AG09319 (cell line): ENCODE measurements at places on chromosomes 6 and 20.
A peak's percentile ranks its signal among the peaks of the same experiment; 100 is the strongest.

DNA sequence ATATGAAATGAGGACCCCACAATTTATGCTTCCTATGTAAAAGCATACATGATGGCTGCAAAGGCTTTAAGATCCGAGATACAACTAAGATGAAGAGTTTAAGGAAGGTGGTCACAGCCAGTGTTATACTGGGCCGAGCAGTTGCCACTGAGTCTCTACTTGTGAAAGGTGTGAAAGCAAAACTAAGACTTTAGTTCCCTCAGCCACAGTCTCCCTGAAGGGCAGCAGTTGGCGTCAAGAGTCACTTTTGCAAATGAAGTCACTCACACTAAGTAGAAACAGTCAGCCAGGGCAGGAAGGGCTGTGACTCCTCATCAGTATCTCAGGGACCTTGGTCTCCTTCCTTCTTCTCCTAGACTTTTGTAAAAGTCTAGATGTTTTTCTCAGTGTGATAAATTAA lies 191.6 kb upstream of the MCHR2 start:
- DNase-seq, result no peak

DNA sequence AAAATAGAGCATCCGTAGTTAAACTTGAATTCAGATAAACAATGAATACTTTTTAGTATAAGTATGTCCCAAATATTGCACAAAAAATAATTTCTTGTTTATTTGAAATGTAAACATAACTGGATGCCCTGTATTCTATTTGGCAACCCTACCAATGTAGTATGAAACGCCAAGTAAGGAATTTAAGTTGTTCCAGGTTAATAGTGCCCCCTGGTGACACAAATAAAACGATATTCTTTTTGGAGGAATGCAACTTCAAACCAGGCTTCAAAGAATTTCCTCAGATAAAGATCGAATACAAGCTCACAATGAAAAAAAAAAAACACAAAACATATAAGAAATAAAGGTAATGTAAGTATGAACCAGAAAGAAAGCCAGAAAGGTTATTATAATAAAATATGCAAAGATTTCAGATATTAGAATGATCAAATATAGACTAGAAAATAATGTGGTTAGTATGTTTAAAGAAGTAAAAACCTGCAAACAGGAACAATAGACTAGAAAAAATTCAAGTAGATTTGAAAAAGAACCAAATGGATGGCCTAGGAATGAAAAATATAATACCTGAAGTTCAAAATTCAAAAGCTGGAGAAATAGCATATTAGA lies 18.4 kb upstream of the AKAP7 start:
- no peak for DNase-seq

DNA sequence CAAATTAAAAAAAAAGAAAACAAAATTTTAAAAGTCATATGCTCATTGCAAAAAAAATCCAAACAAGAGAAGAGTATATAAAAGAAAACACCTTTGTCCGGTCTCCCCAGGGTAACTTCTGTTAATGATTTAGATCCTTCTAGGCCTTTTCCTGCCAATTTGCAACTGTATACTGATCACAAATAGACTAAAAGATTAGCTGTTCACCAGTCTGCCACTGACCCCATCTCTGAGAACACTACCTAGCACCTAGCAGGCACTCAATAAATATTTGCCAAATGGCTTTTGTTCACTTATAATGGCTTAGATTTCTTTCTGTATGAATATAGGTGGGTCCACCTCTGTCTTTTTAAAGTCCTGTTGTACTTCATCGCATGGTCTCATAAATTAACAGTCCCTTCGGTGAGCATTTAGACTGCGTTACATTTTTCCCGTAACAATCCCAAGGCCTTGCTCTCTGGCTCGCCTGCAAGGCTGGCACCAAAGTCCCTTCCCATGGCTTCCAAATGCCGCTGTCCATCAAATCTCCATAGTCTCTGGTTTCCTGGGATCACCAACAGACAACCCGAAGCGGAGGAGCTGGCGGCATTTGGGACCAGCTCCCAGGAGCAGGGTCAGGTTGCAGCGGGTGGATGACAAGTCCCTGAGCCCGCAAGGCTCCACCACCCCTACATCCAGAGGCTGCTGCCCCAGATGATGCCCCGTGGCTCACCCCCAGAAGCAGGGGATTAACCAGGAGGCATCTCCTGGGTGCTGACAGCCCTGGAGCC lies 11.8 kb downstream of the JPH2 start:
- DNase-seq, result no peak

- no peak for DNase-seq
Measured at GRCh38 chr6:18265787-18266522, 1.6 kb upstream of the DEK start.

GRCh38 chr6:20589266-20589665 lies 55.0 kb downstream of the CDKAL1 start:
- DNase-seq, result no peak

- peak; percentile 10 for DNase-seq
Measured at GRCh38 chr20:4401601-4402000, 320.1 kb upstream of the PRND start.

DNA sequence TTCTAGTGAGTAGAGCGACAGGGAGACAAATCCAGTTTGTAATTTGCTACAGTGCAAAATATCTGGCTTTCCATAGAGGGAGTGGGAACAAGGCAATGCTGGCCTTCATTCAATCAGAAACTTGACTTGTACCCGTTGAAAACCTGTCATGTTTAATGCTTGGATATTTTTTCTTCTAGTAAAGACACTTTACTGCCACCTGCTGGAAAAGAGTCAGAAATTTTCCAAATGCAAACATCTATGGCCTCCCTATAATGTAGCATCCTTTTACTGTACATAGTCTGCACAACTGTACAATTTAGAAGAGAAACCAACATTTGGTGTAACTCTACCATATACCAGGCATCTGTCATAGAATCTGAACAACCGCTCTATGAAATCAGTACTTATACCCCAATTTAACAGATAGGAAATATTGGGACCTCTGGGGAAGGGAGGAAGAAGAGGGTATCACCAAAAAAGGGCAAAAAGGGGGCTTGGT lies 16.7 kb upstream of the TBC1D20 start:
- peak; percentile 30 for DNase-seq

DNA sequence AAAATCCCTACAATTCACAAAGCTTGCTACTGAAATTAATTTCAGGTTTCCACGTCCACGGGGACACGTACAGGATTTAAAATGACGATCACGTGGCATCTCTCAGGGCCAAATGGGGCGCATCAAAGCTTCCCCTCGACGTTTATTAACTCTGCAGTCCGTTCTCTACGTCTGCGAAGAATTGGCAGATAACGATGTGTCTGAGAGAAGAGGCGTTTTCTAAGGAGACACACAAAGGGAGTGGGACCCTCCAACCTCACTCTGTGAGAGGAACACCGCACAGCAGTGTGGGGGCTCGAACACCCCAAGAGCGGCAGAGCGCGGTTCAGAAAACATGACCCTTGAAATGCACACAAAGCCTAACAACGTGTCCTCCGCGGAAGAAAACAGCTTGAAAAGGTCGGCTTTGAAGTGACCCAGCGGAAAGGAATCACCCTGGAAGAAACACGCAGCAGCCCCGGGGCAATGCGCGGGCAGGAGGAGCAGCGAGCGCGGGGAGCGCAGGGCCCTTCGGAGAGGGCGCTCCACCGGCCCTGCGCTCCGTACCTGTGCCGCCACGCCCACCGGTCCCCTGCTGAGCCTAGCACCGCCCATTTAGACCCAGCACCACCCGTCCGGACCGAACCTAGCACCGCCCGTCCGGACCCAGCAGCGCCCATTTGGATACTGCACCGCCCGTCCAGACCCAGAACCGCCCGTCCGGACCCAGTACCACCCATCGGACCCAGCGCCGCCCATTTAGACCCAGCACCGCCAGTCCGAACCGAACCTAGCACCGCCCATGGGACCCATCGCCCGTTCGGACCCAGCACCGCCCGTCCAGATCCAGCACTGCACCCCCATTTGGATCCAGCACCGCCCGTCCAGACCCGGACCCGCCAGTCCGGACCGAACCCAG lies 1.1 kb upstream of the AFDN start:
- no peak for DNase-seq

DNA sequence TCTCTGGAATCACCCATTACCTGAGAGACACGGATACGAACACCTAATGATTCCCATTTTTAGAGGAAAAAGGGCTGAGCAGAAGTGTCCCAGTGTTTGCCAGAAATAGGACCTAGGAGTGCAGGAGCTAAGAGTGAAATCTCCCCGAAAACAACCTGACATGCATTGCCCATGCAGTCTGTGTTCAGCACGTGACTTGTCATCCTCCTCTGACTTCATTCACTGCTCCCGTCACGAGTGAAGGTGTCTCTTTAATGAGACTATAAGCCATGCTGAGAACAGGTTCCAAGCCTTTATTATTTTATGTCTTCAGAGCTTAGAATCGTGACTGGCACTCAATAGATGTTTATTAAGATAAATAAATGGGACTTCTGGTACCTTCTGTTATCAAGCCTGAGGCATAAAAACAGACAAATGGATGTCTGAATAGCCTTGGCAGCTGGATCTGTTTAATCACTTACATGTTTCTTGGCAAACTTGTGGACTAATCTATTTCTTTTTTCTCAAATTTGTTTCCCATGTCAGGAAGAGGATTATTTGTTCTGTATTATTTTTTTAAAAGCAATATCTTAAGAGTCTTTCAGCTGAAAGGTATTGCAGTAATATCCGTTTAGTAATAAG lies 3.7 kb upstream of the MLIP start:
- DNase-seq, result no peak

DNA sequence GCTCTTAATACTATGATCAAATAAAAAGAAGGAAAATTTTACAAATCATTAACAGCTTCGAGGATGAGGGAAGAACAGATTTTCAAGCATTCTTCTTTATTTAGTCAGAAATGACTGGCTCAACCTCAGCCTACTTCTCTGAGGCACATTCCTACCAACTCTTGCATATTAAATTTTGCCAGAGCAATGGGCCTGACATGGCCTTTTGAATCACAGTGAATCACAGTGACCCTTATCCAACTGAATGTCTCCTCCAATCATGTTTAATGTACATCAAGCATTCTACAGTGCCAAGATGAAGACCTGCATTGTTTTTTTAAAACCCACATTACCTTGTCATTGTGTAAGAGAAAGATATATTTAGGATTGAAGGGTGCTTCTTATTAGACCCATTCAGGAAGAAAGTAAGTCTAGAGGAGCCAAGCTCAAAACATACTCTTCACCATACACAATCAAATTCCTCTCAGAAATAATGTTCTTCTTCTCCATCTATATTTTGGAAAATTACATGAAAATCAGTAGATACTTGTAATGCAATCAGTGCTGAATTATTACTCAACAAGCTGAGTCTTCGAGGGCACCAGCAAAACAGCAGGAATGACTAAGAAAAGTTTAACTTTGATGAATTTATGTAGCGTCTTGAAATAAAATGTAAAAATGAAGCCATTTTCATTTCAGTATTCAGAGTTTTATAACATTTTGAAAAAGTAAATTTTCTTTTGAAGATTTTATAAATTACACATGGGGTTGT lies 44.1 kb upstream of the MOXD1 start:
- peak; percentile 27 for DNase-seq

- DNase-seq, result no peak
Measured at GRCh38 chr6:33960345-33961313, 156.8 kb upstream of the MLN start.

DNA sequence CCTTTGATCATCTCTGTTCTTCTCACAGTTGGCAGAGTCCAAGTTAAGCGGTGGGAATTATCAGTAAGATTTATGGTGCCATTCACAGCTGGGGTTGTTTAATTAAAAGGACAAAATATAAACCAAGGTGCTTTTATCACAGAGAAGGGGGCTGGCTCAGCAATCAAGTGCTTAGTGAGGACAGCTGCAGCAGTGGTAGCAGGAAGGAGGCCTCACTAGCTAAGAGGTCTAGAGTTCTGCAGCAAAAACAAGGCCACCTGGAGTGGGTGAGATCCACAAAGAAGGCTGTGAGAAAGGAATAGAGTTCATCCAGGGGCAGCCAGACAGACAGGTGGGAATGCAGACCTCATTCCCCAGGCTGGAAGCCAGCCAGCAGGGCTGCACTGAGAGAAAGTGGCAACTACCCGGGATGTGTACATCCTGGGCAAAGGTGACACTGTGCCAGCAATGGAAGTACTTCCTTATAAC lies 37.1 kb downstream of the PIGU start:
- no peak for DNase-seq

GRCh38 chr6:88268508-88268907 lies 102.4 kb upstream of the CNR1 start:
- no peak for DNase-seq

- no peak for DNase-seq
Measured at GRCh38 chr6:142819603-142820337, 125.2 kb downstream of the HIVEP2 start.

DNA sequence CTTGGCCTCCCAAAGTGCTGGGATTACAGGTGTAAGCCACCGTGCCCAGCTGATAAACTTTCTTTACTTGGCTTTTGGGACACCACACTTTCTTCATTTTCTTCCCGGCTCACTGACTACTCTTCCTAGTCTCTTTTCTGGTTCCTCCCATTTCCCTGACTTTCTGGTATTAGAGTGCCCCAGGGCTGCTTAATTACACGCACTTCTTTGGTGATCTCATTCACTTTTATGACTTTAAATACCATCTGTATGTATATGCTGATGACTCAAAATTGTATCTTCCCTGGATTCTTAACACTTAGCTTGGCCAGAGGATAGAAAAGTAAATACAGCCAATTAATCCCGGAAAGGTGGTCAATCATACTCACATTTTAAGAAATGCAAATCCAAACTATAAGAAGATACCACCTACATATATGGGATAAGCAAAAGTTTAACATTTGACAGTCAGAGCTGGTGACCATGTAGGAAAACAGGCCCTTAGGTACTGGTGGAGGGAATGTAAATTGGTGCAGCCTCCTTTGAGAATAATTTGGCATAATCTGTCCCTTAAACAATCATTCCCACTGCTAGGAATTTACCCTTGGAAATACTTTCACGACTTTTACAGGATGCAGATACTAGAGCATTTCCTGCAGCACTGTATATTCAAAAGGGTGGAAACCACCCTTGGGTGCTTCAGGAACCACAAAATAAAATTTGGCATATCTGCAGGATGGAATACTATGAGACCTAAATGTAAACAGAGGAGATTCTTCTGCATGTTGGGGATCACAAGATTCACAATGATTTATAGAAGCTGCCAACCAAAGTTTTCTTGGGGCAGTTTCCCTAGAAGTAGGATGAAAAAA lies 9.4 kb upstream of the NANP start:
- no peak for DNase-seq

GRCh38 chr20:56359212-56360132 lies 698 bp downstream of the FAM210B start:
- DNase-seq, result no peak

DNA sequence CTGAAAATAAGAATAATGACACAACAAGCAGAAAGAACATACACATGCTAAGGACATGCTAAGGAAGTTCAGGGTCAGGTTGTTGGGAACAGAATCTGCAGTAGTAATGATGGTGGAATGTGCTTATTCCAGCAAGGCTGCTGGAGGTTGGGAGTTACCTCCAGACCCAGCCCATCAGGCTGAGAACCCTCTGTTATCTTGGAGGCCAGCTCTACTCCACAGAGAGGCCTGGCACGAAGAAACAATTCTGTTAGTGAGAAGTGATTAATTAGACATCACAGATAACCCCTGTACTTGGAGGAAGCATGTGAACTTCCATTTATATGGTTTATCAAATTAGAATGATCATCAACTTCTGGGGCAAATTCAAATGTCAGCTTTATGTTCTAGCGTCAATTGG lies 22.1 kb upstream of the ARHGAP18 start:
- DNase-seq, result no peak
